ENCODE measurements at places on chromosomes 4 and X.

- no peak for DNase-seq
Measured at GRCh38 chr4:154276496-154276895, 215.1 kb downstream of the DCHS2 start.

DNA sequence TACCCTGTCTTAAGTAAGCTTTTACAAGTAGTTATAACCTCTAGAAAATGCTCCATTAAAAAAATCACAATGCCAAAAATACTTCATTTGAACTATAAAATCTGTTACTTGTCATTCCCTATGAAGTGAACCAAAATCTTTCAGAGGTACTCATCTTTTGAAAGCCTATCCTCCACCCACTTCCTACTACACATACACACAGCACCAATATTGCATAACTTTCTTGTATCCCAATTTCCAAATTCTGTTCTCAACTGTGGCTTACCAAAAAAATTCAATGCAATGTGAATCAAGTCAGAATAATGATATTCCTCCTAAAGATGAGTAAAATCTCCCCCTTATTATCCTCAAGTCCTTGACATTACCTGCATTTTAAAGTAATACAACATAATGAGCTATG is 15.9 kb downstream of the DHX15 start:
- DNase-seq = no peak

DNA sequence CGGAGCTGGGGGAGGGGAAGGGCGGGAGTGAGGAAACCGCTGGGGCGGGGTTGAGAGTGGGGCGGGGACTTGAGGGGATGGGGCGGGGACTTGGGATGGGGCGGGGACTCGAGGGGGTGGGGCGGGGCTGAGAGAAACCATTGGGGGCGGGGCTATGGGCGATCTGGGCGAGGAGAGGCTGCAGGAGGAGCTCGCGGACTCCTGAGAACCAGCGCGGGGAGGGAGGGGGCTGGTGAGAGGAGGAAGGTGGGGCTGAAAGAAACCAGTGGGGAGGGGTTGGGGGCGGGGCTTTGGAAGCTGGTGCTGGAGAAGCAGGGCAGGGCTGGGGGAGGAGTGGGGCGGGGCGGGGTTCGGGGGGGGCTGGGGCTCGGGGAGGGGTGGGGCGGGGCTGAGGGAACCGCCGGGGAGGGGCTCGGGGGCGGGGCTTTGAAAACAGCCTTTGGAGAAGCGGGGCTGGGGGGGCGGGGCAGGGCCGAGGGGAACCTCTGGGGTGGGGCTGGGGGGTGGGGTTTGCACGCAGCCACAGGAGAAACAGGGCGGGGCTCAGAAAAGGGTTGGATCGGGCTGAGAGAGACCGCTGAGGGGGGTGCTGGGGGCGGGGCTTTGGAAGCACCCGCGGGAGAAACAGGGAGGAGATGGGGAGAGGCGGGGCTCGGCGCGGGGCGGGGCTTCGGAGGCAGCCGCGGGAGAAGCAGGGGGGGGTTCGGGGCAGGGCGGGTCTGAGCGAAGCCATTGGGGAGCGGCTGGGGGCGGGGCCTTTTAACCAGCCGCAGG is 777 bp upstream of the EOLA2 start:
- peak; percentile 79 for DNase-seq

- no peak for DNase-seq
Measured at GRCh38 chr4:52212702-52213101, 161.6 kb downstream of the SPATA18 start.

Data from activated T-helper 1 cell treated with anti-CD3 and anti-CD28 coated beads, Interleukin-2, amount 50 U/mL, for 16 hours (primary cell).